ENCODE measurements at places on chromosomes 7 and 10. TPM values are rescaled to one million over a fixed set of nuclear protein-coding genes. Genes with fewer than 3 reads are reported as not detected.

GRCh38 chr10:62153191-62153590 is 115.5 kb downstream of the RTKN2 start:
- DNase-seq, result no peak

DNA sequence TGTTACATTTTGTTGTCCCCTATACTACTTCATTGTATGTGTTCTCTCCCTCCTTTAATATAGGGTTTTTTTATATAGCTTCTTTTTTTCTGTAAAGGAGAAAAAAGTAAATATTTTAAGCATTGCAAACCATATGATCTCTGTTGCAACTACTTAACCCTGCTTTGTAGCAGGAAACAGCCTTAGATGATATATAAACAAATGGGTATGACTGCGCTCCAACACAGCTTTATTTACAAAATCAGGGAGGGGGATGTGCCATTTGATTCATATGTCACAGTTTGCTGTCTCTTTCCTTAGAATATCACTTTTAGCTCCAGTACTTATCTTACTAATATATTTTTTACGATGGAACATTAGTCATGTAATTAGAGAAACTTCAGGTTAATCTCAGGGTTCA is 155.2 kb upstream of the GNAI1 start:
- DNase-seq, result no peak

DNA sequence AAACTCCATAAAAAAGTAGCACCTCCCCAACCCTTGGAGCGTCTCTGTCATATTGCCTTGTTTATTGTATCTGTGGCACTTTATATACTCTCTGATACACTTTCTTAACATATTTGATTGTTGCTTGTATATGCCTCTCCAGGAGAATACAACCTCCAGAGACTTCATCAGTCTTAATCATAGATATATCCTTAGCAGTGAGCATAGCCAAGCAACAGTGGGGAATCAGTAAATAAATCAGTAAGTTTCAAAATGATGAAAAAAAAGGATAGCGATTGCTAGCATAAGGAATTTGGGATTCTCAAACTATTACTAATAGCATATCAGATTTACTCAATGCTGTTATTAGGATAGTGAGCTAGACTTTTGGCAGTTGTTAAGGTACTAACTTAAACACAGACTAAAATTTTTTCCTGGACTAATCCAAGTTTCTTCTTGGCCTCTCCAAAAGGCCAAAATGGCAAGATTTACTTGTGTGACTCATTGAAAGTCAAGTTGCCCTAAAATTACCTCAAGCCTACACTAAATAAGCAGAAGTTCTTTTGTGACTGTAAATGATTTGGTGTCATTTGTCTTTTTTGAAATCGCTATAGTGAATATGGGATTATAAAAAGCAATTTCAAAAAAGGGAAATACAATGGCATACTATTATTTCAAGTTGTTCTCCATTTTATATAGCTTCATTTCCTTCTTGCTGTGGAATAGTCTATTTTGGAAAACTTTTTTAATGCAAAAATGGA is 177.9 kb downstream of the CHN2 start:
- no peak for DNase-seq

DNA sequence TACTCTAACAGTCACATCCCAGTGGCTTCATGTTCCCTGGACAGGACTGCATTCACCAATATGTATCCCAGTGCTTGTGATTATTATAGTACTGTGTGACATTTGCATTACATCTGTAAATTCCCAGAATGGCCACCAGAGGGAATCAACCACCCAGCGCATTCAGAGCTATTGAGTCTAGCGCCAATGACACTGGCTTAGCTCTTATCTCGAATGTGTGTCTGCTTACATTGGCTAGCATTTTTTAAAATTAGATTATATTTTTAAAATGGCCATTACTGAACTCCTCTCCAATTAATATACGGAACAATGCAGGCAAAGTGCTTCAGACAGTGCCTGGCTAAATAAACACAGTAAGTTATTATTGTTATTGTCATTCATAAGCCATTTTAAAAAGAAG is 36.3 kb downstream of the TRIL start:
- DNase-seq, result peak; percentile 84

DNA sequence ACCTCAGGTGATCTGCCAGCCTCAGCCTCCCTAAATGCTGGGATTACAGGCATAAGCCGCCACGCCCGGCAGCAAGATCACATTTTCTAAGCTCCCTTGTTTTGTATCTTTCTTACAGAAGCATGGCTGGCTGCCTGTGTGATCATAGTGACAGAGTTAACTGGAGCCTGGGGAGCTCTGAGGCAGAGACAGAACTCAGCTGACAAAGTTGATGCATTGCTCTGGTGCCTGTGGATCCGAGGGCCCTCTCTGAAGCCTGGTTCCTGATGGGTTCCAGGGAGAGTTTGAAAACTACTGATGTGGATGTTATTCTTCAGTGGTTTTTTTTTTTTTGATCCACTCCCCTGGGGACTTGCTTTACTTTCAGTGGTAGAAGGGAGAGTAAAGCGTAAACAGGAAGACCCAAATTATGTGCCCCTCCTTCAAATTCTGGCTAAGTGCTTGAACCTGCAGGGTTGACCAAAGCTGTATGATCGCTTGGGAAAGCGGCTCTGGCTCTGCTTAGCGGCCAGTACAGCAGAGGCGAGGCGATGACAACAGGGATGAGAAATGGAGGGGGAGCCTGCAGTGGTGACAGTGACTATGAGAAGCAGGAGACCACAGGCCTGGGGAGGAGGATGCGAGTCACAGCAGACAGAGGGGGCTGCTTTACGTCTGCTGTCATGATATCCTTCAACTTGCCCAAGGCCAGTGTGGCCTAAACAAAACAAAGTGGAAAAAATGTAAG is 6.8 kb upstream of the EFCAB10 start:
- DNase-seq, result peak; percentile 74

- DNase-seq, result no peak
Observed at GRCh38 chr7:134512271-134512670, 15.1 kb upstream of the AKR1B10 start.

DNA sequence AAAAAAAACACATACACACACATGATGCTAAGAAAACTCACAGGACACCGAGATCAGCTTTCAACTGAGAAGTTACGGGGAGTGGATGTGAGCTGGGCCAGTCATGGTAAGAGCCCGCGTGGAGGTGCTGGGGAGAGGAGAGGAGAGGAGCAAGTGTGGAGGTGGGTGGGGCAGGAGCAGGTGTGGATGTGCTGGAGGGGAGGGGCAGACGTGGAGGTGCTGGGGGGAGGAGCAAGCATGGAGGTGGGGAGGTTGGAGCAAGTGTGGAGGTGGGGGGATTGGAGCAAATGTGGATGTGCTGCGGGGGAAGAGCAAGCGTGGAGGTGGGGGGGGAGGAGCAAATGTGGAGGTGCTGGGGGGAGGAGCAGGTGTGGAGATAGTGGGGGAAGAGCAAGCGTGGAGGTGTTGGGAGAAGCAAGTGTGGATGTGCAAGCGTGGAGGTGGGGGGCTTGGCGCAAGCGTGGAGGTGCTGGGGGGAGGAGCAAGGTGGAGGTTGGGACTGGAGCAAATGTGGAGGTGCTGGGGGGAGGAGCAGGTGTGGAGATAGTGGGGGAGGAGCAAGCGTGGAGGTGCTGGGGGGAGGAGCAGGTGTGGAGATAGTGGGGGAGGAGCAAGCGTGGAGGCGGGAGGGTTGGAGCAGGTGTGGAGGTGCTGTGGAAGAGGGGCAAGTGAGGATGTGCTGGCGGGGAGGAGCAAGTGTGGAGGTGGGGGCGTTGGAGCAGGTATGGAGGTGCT is 24.5 kb upstream of the NCAPG2 start:
- no peak for DNase-seq

GRCh38 chr10:33154590-33154989 is 179.9 kb downstream of the NRP1 start:
- no peak for DNase-seq

GRCh38 chr7:5758286-5758685 is 23.2 kb downstream of the RNF216 start:
- no peak for DNase-seq

GRCh38 chr10:50528206-50528605 is 95.5 kb downstream of the SGMS1 start:
- no peak for DNase-seq

GRCh38 chr10:71708301-71708703 is 11.3 kb downstream of the C10orf105 start:
- peak; percentile 90 for DNase-seq

DNA sequence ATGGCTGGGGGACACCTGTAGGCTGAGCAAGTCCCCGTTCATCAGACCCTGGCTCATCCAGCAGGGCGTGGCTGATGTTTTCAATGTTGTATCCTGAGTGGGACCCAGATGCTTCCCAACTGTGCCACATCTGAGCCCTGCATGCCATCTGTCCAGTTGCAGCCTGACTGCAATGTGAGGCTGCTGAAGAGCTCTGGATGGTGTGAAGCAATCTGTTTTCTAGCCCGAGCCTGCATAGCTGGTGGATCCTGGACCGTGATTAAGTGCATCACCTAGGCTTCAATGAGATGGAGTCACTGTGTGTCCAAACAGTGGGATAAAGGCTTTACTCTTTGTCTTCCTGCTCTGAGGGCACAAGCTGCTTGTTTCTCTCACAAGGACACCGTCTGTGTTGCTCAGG is 99.8 kb downstream of the TCF7L2 start:
- DNase-seq, result no peak

DNA sequence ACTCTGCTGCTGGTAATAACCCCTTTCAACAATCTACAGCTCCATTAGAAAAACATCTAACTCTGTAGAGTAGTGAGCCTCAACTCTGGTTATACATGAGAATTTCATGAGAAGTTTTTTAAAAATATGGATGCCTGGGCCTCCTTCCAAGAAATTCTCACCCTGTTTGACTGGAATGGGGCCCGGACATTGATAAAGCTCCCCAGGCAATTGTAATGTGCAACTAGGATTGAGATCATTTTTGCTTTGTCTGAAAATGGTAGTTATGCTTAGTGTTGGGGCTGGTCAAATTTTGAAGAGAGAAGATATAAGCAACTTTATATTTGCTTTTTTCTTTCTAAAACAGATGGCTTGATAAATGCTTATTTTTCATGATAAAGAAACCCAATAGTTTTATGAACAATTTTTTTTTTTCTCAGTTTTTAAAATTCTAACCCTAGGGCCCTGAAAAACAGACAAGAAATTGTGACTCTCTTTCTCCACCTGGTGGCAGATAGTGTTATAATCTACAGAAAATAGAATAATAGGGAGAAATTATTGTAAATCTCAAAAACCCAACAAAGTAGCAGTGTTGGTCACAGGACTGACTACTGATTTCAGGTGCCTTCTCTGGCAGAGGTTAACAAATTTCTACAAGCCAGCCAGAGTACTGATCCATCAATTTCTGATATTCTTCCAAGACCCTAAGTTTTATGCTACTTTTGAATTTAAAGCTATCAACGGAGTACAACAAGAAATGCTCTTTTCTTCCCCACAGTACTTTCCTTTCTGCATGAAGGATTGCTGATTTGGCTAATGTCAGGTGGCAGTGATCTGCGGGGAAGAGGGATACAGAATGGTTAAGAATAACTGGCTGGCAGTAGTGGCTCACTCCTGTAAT is 174.8 kb downstream of the DKK1 start:
- DNase-seq, result peak; percentile 38

GRCh38 chr10:129105266-129105665 is 361.8 kb upstream of the MGMT start:
- no peak for DNase-seq

DNA sequence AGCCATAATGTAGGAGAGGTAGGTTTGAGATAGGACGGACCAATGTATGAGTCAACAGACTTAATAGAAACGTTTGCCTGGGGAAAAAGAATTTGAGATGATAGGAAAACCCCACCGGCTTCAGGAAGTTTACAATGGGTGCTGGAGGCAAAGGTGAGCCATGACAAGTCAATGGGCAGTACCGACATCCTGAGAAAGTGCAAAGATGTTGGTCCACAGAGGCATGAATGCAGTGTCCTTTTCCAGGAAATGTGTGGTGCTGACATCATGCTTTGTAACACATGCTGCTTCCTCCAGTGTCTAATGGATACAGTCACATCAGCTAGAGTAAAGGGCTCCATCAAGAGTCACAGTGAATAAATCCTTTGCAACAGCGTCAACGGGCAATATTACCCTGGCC is 533.6 kb downstream of the INHBA start:
- DNase-seq, result no peak

DNA sequence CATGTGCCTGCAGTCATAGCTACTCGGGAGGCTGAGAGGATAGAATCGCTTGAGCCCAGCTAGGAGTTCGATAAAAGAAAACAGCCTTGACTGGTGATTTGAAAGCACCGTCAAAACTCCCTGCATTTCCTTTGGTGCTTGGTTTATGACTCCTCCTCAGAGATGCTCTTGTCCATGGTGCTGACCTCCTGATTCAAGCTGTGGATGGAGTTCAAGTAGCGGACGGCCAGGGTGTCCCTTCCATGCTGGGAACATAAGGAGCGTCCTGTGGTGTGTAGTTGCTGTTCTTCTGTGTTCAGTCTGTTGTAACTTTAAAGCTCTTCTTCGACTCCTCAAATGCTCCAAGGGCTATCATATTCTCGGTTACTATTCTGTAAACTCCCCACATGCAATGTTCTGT is 382.5 kb upstream of the KIAA1217 start:
- no peak for DNase-seq

DNA sequence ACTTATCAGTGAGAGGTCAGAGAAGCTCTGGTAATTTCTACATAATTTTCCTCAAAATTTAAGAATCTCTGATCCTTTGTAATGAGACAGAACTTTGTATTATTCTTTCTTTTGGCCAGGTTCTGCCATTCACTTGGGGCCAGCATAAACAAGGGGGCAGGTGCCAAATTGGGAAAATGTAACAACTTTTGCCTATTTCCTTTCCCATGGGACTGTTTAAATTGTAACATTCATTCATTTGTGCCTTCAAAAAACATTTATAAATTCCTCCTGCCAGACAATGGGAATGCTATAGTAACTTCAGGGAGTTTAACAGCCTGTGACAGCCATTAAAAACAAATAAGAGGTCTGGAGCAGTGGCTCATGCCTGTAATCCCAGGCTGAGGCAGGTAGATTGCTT is 12.4 kb downstream of the DYNC1I1 start:
- DNase-seq, result no peak

GRCh38 chr10:97764519-97764931 is 7.3 kb downstream of the SFRP5 start:
- DNase-seq, result no peak

DNA sequence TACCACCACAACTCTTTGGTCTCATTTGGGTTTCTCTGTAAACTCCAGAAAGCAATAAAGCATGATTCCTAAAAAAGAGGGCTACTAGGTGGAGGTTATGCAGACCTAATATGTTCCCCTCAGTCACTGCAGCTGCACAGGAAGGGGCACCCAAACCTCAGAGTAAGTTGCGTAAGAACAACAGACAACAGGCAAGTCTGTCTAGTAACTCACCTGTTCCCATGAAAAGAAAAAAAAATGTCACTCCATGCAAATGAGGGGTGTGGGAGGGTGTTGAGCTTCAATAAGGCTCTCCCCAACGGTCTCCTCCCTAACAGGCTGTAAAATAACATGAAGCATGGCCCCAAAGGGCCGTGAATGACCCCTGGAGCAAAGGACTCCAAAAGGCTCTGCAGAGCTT is 461.4 kb downstream of the KCNMA1 start:
- DNase-seq, result no peak

DNA sequence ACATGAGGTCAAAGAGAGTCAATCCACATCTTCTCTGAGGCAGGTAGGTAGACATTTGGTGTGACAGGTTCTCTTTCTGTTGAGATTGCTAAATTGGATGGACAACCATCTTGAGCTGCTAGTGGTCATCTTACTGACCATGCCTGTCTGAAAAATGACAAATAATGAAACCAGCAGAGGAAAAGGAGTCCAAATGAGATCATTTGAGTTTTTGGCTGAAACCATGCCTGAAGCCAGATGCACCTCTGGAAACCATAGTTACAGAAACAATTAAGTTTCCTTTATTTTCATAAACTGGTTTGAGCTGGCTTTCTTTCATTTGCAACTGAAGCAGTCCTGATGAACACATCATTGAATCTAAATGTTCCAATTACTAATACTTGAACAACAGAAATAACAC is 100.6 kb downstream of the ZNF438 start:
- DNase-seq, result no peak

Gene C1GALT1
- polyA plus RNA-seq, result 16.4 TPM

Gene PLCE1
- 1.2 TPM for polyA plus RNA-seq

Gene MBL2
- polyA plus RNA-seq, result not detected
